Stimulated activated naive CD8-positive, alpha-beta T cell treated with anti-CD3 and anti-CD28 coated beads, Interleukin-15, Interleukin-2, amounts not matched to agents 100 U/mL and 50 U/mL, for 24 hours (primary cell): ENCODE measurements at places on chromosomes 7 and 10.

GRCh38 chr7:113008755-113009154 is 77.9 kb downstream of the GPR85 start:
- no peak for DNase-seq

DNA sequence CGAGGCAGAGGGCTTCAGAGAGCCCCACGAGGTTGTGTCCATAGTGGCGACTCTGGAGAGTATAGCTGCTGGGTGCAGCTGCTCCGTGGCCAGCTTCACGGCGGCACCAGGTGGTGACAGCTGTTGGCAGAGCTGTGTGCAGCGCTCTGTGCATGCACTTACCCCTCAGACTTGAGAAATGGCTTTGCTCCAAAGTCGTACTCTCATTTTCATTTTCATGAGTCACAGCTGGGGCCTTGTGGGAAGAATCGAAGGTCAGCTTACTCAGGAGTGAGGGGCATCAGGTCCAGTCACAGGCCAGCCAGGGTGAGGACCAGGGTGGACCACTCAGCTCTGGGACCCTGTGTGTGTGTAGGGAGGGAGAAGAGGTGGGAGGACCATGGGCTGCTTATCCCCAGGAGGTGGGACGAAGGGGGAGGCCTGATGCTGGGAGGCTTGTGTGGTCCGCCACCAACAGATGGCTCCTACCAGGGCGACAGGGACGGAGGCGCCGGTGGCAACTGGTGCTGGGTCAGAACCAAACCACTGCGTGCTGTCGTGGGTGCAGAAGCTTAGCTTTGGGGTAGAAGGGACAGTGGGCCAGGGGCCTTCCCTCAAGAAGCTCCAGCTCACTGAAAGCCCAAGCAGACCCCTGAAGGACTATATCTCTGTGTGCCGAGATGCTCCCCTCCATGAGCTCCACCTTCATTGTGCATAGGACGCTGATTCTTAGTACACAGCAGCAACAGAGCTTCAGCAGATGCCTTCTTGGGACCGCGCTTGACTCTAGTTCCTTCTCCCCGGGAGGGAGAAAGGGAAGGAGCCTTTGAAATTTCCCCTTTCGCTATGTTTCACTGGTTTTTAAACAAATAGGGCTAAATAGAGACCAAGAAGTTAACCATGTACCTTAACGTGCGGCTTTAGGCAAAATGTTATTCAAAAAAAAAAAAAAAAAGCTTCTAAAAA is 225.0 kb downstream of the CELF2 start:
- DNase-seq = peak; percentile 46

- DNase-seq = peak; percentile 46
Observed at GRCh38 chr7:2452074-2452507, 24.1 kb downstream of the GRIFIN start.

- DNase-seq = no peak
Observed at GRCh38 chr7:45174328-45174610, 16.7 kb downstream of the RAMP3 start.

- DNase-seq = no peak
Observed at GRCh38 chr7:553636-554111, 34.0 kb upstream of the PDGFA start.

DNA sequence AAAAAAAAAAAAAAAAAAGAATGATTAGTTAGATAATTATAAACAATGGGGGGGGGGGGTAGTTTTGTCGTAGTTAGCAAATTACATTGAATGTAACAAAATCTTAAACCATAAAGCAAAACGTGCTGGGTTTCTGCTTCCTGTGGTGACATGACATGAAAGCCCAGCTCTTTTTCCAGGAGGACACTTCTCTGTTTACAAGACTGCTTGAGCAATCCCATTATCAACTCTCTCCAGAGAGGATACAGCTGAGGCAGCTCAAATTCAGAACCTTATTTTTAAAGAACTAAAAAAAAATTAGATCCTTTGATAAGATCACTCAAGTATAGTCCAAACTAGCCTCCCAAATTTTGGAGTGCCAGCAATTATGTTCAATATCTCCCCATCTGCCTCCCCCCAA is 58.6 kb downstream of the ADRB1 start:
- no peak for DNase-seq

- DNase-seq = no peak
Observed at GRCh38 chr10:69434169-69434568, 17.1 kb upstream of the TSPAN15 start.

DNA sequence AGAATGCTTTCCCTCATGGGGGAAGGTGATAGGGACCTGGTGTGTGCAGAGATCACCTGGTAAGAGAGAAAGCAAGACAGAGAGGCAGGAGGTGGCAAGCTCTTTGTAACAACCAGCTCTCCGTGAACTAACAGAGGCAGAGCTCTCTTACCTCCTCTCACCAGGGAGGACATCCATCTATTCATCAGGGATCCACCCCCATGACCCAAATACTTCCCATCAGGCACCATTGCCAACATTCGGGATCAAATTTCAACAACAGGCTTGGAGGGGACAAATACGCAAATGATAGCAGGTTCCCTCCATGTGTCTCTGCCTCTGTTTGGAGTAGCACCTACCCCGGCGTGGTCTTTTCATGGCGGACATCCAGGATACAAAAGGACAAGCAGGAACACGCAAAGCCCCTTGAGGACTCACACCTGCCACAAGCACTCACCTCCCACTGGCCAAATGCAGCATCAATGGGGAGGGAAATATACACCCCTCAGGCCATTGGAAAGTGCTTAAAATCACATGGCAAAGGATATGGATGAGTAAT is 431.2 kb upstream of the AUTS2 start:
- DNase-seq = no peak

DNA sequence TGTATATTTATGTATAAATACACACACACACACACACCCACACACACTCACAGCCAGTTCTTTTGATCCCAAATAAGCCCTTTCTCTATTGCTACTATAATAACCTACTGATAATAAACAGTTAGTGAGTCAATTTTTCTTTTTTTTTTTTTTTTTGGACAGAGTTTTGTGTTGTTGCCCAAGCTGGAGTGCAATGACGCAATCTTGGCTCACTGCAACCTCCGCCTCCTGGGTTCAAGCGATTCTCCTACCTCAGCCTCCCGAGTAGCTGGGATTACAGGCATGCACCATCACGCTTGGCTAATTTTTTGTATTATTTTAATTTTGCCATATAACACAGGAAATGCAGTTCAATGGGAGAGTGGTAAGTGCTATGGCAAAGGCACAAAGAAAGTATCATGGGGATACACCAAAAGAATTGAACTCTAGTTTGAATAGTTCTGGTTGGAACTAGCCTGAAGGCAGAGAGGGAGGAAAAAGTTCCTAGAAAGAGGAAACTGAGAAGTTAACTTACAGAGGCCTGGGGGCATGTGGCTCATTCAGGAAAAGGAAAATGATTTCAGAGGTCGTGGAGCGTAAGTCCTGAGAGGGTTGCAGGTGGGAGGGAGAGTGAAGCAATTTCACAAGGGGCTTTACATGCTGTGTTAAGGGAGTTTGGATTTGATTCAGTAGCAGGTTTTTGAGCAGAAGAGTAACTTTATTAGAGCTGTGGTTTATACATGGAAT is 44.4 kb upstream of the JCAD start:
- no peak for DNase-seq
